Stimulated activated naive CD8-positive, alpha-beta T cell treated with anti-CD3 and anti-CD28 coated beads, Interleukin-15, Interleukin-2, amounts not matched to agents 100 U/mL and 50 U/mL, for 24 hours (primary cell): ENCODE measurements at places on chromosomes 3 and 15.
A peak's percentile ranks its signal among the peaks of the same experiment; 100 is the strongest.

DNA sequence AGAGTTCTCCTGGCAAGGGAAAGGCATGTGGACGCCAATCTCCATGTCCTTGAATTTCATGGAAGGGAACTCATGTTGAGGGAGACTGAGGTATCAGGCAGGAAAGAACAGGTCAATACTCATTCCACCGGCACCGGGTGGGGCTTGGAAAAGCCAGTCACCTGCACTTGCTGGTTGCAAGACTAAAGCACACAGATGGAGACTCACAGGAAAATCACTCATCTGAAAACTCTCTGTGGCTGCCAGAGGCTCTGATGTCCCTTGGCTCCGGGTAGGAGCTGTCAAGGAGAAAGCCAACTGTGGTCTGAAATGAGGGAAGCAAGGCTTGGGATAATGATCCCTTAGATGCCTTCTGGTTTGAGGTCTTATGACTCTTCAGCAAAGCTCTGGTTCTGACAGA lies 8.7 kb upstream of the CGNL1 start:
- DNase-seq: no peak

DNA sequence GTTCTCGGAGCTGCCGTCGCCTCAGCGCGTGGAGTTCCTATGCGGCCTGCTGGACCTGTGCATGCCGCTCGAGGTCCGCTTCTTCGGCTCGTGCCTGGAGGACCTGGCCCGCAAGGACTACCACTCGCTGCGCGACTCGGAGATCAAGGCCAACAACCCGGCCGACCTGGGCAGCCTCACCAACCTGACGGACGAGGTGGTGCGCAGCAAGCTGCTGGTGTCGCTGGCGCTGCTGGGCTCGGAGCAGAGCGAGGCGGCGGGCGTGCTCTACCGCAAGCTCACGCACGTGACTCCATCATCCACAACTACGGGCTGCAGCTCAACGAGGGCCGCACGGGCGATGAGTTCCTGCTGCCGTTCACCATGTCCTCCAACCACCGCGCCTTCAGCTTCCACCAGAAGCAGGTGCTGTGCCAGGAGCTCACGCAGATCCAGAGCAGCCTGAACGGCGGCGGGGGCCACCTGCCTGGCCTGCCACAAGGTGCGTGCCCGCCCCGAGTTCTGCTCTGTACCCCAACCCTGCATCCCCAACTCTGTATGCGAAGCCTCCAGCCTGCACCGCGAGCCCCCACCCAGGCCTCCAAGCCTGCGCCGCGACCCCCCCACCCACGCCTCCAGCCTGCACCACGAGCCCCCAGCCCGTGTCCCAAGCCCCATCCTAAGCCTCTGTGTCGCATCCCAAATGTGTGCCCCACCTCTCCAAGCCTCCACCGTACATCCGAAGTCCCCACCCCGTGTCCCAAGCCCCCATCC lies 178.2 kb downstream of the OR4M2 start:
- no peak for DNase-seq

- DNase-seq: no peak
Measured at GRCh38 chr3:33173103-33173502, 45.5 kb downstream of the SUSD5 start.

GRCh38 chr15:39589193-39589814 lies 8.4 kb downstream of the THBS1 start:
- no peak for DNase-seq

- no peak for DNase-seq
Measured at GRCh38 chr3:107062787-107063186, 314.5 kb upstream of the CCDC54 start.

DNA sequence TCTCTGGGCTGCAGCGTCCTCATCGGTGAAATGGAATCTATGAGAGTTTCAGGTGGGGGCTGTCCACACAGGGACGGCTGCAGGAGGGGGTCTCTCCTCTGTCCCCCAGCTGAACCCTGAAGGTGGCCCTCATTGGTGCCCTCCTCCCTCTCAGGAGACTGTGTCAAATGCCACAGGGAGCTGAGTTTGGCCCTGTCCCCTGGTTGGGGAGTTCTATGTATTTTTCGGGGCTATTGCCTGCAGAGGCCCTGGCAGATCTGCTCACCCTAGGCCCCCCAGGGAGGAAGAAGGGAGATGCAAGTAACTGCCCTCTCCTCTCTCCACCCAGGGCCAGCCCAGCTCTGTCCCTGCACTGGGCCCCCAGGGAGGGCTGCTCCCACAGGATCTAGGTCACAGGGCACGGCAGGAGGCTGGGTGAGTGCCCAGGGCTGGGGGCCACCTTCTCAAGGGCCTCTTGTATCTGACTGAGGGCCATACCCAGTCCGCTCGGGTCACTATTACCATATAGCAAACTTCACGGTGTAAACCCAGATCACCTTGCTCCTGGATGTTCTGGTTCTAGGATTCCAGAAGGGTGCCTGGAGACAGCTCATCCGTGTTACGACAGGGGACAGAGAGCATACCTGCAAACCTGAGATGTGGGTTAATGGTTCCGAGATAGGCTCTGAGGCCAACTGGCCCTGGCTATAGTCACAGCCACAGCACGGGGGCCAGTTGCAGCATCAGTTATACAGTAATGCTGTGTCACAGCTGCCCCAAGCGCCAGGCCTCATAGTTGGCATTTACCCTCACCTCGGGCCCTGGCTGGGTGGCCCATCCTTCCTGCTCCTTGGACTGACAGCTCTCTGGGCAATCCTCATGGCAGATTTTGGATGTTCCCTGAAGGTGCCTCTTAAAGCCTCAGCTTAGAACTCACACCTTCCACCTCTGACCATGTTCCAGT lies 102.4 kb upstream of the PRR23E start:
- DNase-seq: no peak

DNA sequence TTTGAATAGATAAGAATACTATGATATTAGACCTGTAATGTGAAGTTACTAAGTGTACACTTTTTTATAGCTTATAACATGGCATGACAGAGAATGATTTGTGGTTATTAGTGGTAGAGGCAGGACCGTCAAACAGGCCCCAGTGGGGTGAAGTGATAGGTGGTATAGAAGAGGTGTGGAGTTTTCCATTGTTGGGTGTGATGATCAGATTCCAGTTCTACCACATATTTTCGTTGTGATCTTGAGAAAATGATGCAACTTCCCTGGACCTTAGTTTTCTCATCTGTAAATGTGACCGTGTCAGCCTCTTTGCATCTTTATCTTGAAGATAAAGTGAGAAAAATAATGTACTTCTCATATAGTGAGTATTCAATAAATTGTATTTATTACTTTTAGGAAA lies 30.3 kb upstream of the UTS2B start:
- DNase-seq: no peak

DNA sequence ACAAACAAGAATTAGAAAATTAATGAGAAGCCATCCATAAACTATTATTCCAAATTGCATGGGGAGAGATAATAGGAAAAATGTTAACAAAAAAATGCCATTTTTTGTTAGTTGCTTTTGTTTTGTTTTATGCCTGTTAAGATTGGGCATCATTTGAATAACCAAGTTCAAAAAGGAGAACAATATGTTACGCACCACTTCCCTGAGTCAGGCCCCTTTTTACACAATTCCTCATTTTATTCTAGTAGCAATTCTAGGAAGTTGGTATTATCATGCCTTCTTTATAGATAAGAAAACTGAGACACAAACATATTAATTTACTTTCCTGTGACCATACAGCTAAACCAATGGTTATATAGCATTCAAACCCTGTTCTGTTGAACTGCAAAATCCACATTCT lies 736.9 kb upstream of the CCDC54 start:
- no peak for DNase-seq

- no peak for DNase-seq
Measured at GRCh38 chr3:53160061-53160659, 849 bp upstream of the PRKCD start.

DNA sequence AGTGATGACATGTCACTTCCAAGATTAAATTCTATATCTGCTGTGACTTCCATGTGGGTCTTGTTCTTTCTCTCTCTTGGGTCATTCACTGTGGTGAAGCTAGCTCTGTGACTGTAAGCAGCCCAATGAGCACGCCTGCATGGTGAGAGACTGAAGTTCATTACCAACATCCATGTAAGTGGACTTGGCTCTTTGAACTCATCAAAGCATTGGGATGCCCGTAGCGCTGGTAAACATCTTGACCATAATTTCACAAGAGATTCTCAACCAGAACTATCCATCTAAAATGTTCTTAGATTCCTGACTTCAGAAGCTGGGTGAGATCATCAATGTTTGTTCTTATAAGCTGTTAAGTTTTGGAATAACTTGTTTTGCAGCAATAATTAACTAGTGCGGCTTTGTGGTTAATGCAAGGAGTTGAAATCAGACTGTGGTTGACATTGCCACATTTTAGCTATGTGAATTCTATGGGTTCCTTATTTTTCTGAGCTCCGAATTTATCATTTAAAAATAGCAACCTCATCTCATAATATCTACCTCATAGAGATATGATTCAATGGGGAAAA lies 31.6 kb upstream of the LRRC3B start:
- no peak for DNase-seq

DNA sequence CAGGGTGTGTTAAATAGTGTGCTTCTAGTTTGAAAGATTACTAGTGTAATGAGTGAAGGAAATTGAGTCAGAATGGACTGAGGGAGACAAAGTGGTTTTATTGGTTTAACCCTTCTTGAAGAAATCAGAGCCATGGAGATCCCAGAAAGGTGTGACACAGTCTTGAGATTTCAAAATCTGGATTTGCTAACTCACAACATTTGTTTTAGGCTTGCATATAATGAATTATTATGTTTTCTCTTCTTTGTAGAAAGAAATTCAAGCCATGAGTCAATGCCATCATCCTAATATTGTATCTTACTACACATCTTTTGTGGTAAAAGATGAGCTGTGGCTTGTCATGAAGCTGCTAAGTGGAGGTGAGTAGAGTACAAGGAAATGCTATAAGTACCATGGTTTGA lies 25.1 kb downstream of the OXSR1 start:
- no peak for DNase-seq

DNA sequence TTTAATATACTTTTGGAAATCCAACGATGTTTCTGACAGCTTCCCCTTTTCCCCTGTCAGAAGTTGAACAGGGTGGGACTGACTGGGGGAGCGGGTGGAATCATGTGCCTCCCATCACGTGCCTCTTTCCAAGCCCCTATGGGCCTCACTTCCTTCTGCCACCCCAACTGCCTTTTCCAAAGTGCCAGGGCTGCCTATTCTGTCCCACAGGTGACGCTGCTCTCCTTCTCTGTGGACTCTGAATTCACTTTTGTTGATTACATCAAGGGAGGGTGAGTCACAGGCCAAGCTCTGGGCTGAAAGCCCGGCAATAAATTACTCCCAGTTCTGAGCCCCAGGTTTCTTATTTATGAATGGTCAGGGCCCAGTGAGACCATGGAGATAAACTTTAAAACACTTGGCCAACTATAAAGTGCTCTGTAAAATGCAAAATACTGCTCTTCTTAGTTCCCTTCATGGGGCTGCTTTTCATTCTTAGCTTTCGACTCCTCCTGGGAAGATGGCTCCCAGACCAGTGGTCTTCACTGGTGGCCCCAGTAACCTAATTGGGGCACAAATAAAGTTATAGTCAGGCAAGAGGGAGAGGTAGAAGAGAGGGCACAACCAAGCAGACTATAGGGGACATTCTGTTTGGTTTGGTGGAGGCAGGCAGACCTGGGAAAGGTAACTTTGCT lies 12.3 kb downstream of the CPNE9 start:
- DNase-seq: peak; percentile 54

DNA sequence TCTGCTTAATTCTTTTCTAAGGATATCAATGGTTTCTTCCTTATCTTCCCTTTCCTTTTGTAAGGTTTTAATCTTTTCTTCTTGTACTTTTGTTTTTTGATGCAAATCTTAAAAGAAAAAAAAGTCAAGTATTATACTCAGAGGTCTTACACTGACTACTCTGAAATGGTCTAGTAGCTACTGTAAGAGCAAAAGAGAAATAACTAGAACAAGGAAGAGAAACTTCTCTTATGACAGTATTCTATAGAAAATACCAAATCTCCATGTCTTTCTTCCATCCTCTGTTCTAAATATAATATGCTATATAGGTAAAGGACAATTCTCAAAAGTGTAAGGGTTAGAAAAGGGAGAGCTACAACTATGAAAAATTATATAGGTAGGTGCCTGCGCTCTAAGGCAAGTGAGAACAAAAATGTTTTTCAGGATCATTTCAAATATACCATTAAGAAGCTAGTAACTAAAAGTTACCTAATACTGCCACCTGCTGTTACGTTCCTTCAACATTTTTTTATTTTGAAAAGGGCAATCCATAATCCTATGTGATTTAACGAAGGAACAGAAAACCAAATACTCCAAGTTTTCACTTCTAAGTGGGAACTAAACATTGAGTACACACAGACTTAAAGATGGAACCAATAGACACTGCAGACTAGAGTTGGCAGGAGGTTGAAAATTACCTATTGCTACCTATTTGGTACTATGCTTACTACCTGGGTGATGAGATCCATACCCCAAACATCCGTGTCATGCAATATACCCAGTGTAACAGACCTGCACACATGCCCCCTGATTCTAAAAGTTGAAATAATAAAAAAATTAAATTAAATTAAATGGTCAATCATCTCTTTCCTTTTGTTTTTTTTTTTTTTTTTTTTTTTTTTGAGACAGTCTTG lies 36.7 kb downstream of the CIP2A start:
- no peak for DNase-seq

DNA sequence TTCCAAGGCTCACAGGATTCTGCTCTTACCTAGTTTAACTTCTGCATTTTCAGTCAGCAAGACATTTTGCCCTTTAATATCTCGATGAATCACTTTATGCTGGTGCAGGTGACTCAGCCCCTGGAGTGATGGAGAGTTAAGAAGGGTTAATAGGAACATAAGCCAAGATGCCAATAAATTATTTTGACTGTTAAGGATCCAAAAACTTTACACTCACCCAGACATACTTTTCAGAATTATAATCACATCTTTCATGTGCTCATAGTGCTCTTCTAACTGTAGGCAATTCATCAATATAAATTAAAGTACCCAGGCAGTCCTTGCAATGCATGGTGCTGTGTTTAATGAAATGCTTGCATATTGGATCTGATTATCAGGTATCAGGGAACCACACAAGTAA lies 164.1 kb upstream of the SLC2A2 start:
- DNase-seq: no peak

DNA sequence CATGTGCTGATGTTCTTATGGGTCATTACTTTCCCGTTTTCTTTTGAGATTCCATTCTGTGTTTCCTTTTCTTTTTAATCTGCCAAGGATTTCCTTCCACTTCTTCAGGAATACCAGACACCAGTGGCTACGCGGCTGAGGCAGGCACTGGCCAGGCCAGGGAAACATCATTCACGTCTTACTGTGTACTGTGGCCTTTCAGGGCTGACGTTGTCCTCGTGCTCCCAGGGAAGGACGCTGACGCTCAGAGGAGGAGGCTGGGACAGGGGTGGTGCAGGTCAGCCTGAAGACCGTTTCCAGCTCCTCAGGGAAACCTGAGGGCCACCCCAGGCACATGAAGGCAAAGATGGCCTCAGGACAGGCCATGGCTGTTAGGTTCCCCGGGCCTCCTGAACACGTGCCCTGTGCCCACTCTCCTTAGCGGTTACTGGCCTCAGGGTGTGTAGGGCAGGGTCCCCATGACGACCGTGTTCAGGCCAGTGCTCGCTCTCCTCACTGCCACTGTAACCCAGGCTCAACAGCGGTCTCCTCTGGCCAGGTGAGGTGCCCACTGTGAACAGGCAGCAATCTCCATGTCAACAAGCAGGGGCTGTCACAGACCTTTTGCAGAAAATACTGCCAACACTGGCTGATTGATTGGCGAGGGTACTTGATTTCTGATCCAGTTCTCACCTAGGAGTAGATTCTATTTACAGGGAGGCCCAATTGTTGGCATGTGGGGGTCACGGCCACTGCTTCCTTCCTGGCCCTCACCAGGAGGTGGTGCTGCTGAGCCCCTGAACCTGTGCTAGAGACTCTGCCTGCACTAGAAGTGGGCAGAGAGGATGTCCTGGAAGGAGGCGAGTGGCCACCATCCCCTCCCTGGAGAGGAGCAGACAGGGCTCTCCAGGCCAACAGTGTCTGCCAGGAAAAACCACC lies 169.5 kb downstream of the ATP10A start:
- DNase-seq: peak; percentile 54
